ENCODE measurements at places on chromosomes 16 and 17.

- DNase-seq = no peak
These were observed 2.7 kb downstream of the CCL8 start for GRCh38 chr17:34321964-34322363.

DNA sequence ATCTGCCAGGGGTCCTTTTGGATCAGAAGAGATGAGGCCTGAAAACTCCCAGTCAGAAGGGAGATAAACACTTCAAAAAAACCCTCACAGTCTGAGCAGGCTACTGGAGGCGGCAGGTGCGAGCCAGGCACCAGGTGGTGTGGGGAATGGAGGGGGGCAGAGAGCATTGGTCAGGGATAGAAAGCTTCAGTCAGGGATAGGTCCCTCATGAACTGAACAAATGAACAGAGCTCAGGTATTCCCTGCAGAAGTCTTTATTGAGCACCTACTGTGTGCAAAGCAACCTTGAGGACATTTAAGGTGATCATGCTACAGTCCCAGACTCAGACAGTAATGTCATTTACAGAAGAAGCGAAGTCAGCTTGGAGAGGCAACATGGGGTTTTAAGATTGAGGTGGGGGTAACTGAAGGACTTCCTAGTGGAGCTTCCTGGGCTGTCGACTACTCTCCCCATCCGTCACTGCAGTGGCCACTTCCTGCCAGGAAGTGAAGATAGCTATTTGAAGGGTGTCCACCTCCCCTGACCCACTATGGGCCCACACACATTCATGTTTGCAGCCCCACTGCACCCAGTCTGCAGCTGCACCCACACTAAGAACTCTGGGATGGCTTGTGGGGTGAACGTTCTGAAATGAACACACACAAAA lies 3.2 kb downstream of the KIFC3 start:
- DNase-seq = no peak

GRCh38 chr16:73126525-73126853 lies 78.6 kb upstream of the ZFHX3 start:
- no peak for DNase-seq

DNA sequence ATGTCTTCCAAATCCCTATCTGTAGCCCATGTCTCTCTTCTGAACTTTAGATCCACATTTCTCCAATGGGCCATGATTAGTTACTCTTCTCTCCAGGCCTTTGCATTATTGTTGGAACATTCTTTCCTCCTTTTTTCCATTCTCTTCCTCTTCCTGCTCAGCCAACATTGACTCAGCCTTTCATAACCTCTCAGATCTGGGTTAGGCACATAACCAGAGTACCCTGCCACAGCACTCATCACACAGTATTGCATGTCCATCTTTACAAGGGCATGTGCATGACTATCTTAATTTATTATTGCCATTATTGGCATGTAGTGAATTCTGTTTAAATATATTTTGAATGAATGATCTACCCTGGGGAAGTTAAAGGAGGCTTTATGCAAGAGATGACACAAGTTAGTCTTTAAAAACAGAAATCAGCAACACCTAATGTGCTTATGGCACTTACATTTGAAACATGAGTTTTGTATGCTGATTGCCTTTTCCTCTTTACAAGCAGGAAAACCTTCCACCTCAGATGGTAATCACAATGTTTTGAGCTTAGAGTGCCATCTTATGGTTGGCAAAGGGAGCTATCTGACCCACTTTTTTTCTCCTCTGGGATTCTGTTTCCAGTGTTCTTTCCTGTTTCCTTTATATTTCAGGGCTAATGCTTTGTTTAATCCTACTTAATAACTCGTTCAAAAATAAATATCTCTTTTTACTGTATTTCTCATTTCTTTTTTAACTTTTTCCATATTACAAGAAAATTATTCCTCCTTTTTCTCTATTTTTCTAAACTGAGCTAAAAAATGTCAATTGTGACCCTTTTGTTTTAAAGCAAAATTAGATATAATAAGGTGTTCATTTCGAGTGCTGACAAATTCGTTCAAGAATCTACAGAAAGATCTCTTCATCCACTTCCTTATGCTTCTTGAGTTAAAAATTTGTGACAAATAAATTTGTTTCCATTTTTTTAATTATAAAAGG lies 151.0 kb upstream of the RBL2 start:
- no peak for DNase-seq

- DNase-seq = no peak
These were observed 30.4 kb upstream of the PITPNA start for GRCh38 chr17:1592751-1593629.

GRCh38 chr17:40303708-40304551 lies 5.0 kb upstream of the RARA start:
- no peak for DNase-seq

DNA sequence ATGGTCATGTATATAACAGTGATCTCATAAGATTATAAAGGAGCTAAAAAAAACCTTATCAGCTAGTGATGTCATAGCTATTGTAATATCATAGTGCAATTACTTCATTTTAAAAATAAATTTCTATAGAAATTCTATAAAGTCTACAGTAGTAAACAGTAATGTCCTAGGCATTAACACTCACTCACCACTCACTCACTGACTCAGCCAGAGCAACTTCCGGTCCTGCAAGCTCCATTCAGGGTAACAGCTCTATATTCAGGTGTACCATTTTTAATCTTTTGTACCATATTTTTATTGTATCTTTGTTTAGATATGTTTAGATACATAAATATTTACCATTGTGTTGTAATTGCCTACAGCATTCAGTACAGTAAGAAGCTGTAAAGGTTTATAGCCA lies 524.4 kb upstream of the CDH5 start:
- DNase-seq = no peak

GRCh38 chr17:50668025-50668837 lies 33.5 kb downstream of the ABCC3 start:
- no peak for DNase-seq

- DNase-seq = peak; percentile 72
These were observed at the start of gene NATD1 for GRCh38 chr17:21252796-21253645. Gene NATD1 (minus strand): TSS chr17:21253410. CDS start chr17:21253264, 146 bp downstream.

GRCh38 chr17:67113486-67113885 lies 69.1 kb downstream of the CACNG1 start:
- DNase-seq = no peak

GRCh38 chr16:66977341-66978113 lies 10.9 kb upstream of the CES4A start:
- DNase-seq = peak; percentile 88

- DNase-seq = no peak
These were observed 737.2 kb downstream of the CDH11 start for GRCh38 chr16:64384636-64385035.

DNA sequence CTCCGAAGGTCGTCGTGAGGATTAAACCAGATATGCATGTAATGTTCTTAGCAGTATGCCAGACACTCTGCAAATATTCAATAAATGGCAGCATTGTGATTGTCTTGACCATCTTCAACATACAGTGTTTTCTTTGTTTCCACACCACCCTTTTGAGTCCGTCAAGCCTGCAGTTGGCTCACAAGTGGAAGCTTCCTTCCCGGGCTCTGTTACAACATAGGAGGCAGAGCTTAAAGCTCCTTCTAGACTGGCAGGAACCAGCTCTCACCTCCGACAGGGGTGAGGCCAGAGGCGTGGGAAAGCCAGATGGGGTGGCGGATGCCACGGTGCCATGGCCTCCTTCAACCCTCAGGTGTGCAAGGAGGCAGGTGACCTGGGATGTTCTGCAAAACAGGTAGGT lies 138.3 kb downstream of the FOXL1 start:
- DNase-seq = no peak

- no peak for DNase-seq
These were observed 885 bp downstream of the ZNF207 start for GRCh38 chr17:32350666-32351418.

- no peak for DNase-seq
These were observed 80.0 kb downstream of the CCDC182 start for GRCh38 chr17:57665128-57665527.

GRCh38 chr16:84116720-84117493 lies at the start of gene MBTPS1:
Gene MBTPS1 (minus strand): TSS chr16:84116942. CDS start chr16:84101783, 15,159 bp downstream.
- peak; percentile 98 for DNase-seq

GRCh38 chr17:5557485-5557884 lies 26.8 kb downstream of the NLRP1 start:
- DNase-seq = no peak

GRCh38 chr16:48687421-48688038 lies 77.5 kb upstream of the N4BP1 start:
- no peak for DNase-seq

DNA sequence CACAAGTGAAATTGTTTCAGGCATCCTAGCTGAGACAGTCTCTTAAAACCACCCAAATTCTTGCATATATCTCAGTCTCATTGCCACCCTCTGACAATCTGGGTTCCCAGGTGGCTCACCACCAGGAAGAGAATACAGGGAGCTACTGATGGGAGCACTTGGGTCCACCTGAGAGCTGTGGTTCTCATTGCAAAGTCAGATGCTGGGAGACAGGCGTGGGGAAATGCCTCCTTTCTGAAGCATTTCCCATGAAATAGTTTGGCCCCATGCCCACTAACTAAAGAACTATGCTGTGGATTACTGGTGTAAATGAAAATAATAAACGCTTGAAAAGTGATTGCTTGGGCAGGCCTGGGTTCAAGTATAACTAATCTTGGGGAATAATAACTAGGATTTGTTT lies 70.3 kb downstream of the CMC2 start:
- no peak for DNase-seq

DNA sequence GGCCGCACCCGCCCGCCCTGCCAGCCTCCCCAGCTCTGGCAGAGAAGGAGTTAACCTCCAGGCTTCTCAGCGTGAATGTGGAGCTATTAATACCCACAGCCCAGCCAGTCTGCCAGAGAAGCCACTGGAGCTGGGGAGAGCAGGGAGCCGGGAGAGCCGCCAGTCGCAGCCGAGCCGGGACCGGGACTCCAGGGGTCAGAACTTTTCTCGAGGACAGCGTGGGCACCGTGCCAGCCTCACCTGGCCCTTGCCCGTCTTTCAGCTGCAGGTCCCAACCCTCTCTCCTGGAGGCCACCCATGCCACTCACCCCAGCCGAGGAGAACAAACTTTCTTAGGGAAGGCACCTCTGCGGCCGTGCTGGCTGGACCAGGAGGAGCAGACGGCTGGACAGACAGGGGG lies 33.8 kb upstream of the SBK1 start:
- DNase-seq = no peak

DNA sequence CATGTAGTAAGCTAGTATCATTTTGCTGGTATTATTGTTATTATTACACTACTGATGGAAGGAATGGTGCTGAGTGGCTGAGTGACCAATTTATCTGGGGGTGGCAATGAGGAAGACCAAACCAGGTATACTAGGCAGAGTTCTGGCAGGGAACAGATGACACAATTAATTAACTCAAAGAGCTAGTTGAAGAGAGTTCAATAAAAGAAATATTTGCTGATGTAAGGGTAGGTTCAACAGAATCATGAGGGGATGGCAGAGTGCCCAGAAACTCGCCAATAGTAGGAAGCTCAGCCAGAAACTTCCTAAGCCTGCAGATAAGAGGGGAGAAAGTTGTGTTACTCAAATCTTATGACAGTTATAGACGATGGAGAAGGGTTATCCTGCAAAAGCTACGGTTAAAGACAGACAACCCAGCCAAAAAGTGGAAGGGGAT lies 352.5 kb downstream of the KCNJ2 start:
- DNase-seq = no peak

DNA sequence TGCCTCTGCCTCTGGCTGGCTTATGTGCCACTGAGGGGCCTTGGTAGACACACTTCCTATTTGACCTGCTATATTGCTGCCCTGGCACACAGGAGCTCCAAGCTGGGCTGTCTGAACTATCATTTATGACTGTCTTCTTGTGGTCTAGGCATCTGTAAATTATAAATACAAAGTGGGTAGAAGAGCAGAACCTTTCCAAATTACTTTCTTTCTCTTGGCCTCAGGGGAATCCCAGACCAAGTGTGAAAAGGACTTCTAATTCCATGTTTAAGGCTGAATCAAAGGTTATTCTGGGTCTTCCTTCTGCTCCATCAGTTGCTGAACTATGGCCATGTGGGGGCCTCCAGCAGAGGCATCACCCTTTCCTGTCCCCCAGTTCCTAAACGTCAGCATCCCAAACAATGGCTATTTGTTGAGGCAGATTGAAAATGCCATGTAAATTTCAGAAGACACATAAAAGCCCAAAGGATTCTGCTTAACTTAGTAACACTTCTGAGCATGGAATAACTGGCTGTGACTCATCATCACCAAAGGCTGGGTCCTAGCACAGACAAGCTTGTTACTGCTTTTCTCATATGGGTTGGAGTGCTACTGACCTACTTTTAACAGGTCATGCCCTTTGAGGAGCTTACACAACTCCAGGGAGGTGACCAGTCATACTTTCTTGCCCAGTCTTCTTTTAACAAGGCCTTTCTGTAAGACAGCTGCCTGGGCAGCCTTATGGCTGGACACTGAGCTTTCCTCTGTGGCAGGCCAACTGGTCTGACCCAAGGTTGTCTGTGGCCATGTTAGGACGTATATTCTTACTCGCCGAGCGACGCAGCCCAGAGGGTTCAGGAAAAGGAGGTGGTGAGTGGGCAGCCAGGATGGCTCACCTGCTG lies 154.8 kb downstream of the VPS53 start:
- DNase-seq = no peak

DNA sequence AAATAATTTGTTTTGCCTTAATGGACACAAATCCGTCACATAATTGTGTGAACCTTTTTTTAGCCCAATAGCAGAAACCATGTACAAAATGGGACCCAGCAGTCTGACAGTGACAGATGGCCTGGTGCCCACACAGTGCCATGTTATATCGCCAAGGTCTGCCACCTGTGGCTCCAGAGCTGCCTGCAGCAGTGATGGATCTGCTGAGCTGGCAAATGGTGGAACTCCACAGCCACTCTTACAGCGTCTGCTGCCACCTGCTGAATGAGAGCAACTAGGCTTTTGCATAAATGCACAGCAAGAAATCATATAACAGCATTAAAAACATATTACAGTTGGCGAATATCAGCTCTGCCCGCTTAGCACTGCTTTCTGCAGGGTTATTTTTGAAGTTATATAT lies 59.4 kb downstream of the NUP93 start:
- no peak for DNase-seq

GRCh38 chr17:60406887-60407286 lies 15.0 kb upstream of the USP32 start:
- no peak for DNase-seq

GRCh38 chr17:73423159-73423715 lies 111.4 kb upstream of the CDC42EP4 start:
- DNase-seq = no peak

DNA sequence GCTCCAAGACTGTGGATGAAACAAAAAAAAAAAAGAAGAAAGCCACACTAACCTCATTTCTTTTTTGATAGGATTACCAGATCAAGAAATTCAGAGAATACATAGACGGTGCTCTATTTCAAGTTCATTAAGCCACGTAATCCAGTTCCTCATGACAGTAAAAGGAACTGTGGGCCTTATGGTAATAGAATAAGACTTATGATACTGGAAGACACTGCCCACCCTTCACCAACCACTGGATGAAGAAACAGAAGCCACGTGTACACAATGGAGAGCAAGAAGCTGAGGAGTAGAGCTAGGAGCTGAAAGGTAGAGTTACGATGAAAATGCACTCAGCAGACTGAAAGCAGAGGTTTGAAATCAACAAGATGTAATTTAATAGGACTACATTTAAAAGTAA lies 11.2 kb downstream of the NCBP3 start:
- no peak for DNase-seq

DNA sequence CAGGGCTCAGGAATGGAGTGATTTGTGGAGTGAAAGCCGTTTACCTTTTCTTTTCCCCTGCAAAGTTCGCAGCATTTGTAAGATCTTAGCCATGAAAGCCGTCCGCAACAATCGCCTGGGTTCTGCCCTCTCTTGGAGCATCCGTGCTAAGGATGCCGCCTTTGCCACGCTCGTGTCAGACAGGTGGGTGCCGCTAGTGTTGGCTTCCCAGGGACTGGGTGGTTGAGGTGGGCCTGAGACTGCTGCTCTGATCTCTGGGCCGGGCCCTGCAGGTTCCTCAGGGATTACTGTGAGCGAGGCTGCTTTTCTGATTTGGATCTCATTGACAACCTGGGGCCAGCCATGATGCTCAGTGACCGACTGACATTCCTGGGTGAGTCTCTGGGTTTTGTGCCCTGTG lies 27.3 kb downstream of the NUP85 start:
- no peak for DNase-seq

Measured in activated T-helper 9 cell treated with anti-CD3 and anti-CD28 coated beads, Interleukin-2, amount 50 U/mL, for 16 hours (primary cell).